ENCODE measurements at places on chromosomes 4 and X. TPM values are rescaled to one million over a fixed set of nuclear protein-coding genes. Genes with fewer than 3 reads are reported as not detected.

The FGFBP1 gene
- 133 TPM for total RNA-seq

The ALAS2 gene
- total RNA-seq = not detected

The FMR1NB gene
- total RNA-seq = not detected

DNA sequence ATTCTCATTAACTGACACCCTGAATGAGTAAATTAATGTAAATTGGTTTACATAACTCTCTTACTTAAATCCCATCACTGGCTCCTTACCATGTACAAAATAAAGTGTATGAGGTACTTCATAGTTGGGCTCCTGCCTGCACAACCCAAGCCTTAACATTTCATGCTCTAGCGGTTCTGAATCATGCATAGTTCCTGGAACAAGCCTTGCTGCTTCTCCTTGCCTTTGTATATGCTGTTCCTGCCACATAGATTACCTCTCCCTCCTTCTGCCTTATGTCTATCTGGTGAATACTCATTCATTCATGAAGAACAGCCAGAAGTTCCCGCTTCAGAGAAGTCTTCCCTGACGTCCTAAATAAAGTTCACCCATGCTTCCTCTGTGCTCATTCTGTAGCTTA, 594.7 kb downstream of the SMARCA1 start:
- H3K4me3 ChIP-seq = no peak overlapping the region
- H3K27me3 ChIP-seq = no peaks in the 10 kb centered on the region
- H3K4me1 ChIP-seq = no peaks in the 10 kb centered on the region
- no peak for DNase-seq

- no peak within 1 kb of the TSS for H3K4me3 ChIP-seq
- H3K27ac ChIP-seq = no peak within 1 kb of the TSS
- H3K4me1 ChIP-seq = no peaks in the 10 kb centered on the region
- no peaks in the 10 kb centered on the region for H3K36me3 ChIP-seq
Measured at GRCh38 chr4:46993075-46994006, at the start of gene GABRA4. TSS of gene GABRA4 (minus strand) at chr4:46993581. CDS start at chr4:46993424, 157 bp downstream.

DNA sequence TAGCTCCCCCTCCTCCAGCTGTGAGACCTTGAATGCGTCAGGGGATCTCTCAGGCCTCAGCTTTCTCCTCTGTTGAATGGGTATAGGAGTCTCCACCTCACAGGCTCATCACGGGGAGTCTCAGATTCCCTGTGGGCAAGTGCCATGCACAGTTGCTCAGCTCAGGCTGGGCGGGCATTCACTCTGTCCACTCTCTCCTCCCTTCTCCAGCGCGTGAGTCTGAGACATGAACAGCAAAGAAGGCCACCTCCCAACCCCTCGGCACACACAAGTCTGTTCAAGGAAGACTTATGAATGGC, 60.0 kb downstream of the HTRA3 start:
- no peak overlapping the region for H3K4me3 ChIP-seq
- H3K27me3 ChIP-seq = no peaks in the 10 kb centered on the region
- DNase-seq = no peak

GRCh38 chr4:146342600-146343192, 128.4 kb downstream of the REELD1 start:
- H3K4me1 ChIP-seq = peaks cover 8% of the 10 kb centered on the region
- H3K27ac ChIP-seq = no peak overlapping the region
- DNase-seq = peak; percentile 78
- no peaks in the 10 kb centered on the region for H3K36me3 ChIP-seq
- no peak overlapping the region for H3K4me3 ChIP-seq

GRCh38 chr4:161393602-161394001, 770.2 kb downstream of the FSTL5 start:
- no peaks in the 10 kb centered on the region for H3K36me3 ChIP-seq
- no peak for DNase-seq
- no peaks in the 10 kb centered on the region for H3K4me1 ChIP-seq

DNA sequence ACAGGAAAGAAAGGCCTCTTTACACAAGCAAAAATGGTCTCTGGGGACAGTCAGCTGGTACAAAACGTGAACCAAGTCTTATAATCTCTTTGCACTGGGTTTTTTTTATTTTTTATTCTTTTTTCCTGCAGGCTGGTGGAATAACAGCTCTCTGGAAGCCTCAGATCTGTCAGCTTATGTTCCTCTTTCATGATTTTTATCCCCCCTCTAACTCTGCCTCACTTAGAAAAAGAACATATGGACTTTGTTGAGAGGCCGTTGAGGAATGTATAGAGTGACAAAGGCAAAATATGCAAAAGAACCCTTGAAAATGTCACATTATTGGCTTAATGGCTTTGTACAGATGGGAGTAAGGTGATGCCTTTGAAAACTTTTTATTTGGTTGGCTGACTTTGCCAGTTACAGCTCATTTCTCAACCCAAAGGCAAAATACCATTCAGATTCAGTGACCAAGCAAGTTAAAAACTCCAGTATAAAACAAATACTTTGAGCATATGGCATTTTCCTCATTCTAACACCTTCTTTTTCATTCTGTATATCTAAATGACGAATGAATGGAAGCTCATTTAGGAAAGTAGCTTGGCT, 111.1 kb downstream of the RNF150 start:
- H3K27ac ChIP-seq = no peak overlapping the region
- no peaks in the 10 kb centered on the region for H3K36me3 ChIP-seq
- H3K4me1 ChIP-seq = no peaks in the 10 kb centered on the region
- H3K27me3 ChIP-seq = peaks cover 47% of the 10 kb centered on the region
- no peak overlapping the region for H3K4me3 ChIP-seq
- no peak for DNase-seq

GRCh38 chr4:189204616-189205015, 736.1 kb upstream of the FRG1 start:
- DNase-seq = no peak
- no peaks in the 10 kb centered on the region for H3K4me1 ChIP-seq
- H3K36me3 ChIP-seq = no peaks in the 10 kb centered on the region
- H3K4me3 ChIP-seq = no peak overlapping the region

- no peaks in the 10 kb centered on the region for H3K27me3 ChIP-seq
- DNase-seq = no peak
- H3K36me3 ChIP-seq = no peaks in the 10 kb centered on the region
- H3K4me1 ChIP-seq = no peaks in the 10 kb centered on the region
- no peak overlapping the region for H3K27ac ChIP-seq
Measured at GRCh38 chr4:15988222-15988621, 25.2 kb upstream of the FGFBP2 start.

GRCh38 chr4:98387345-98388026, 126.3 kb downstream of the RAP1GDS1 start:
- H3K36me3 ChIP-seq = no peaks in the 10 kb centered on the region
- no peaks in the 10 kb centered on the region for H3K4me1 ChIP-seq
- H3K27ac ChIP-seq = no peak overlapping the region
- no peak overlapping the region for H3K4me3 ChIP-seq
- H3K27me3 ChIP-seq = no peaks in the 10 kb centered on the region
